ENCODE measurements at places on chromosomes 13 and 19. TPM values are rescaled to one million over a fixed set of nuclear protein-coding genes. Genes with fewer than 3 reads are reported as not detected.

ZNF146 gene
- 65.0 TPM for total RNA-seq

LIG1 gene
- total RNA-seq, result 200 TPM

SACS gene
- 24.4 TPM for total RNA-seq

STOML3 gene
- total RNA-seq, result not detected

SWSAP1 gene
- total RNA-seq, result 2.9 TPM

ZNF253 gene
- total RNA-seq, result 22.5 TPM

KLK3 gene
- not detected for total RNA-seq

RDH8 gene
- total RNA-seq, result not detected

ARHGEF1 gene
- total RNA-seq, result 761 TPM
